ENCODE measurements at places on chromosomes 6 and 20. TPM values are rescaled to one million over a fixed set of nuclear protein-coding genes. Genes with fewer than 3 reads are reported as not detected.

The TCP11 gene
- total RNA-seq, result not detected

The ASIP gene
- total RNA-seq, result not detected

The SASH1 gene
- 103 TPM for total RNA-seq

The GTSF1L gene
- total RNA-seq, result not detected

The LMBRD1 gene
- 45.4 TPM for total RNA-seq

The GPX6 gene
- not detected for total RNA-seq

The ZC3H12D gene
- total RNA-seq, result 20.1 TPM

DNA sequence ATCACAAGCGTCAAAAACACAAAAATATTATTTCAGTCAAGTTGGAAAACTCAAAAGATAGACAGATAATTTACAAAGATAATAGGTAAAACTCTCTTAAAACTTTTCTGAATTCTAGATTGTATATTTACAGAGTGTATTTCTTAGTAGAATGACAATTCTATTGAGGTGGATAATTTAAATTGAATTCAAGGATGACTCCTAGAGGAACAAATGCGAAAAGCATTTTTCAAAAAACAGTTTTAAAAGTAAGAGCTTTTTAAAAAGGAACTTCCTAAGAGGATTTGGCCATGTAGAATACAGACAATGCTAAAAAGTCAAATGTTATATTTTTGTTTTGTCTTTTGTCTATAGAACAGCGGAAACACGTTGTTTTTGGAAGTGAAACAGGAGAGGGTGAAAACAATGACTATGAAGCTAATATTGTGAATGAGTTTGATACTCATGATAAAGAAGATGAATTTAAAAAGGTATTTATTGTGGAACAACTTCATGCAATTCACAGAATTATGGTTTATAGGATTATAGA lies 90.1 kb downstream of the DNAH8 start:
- DNase-seq, result no peak

DNA sequence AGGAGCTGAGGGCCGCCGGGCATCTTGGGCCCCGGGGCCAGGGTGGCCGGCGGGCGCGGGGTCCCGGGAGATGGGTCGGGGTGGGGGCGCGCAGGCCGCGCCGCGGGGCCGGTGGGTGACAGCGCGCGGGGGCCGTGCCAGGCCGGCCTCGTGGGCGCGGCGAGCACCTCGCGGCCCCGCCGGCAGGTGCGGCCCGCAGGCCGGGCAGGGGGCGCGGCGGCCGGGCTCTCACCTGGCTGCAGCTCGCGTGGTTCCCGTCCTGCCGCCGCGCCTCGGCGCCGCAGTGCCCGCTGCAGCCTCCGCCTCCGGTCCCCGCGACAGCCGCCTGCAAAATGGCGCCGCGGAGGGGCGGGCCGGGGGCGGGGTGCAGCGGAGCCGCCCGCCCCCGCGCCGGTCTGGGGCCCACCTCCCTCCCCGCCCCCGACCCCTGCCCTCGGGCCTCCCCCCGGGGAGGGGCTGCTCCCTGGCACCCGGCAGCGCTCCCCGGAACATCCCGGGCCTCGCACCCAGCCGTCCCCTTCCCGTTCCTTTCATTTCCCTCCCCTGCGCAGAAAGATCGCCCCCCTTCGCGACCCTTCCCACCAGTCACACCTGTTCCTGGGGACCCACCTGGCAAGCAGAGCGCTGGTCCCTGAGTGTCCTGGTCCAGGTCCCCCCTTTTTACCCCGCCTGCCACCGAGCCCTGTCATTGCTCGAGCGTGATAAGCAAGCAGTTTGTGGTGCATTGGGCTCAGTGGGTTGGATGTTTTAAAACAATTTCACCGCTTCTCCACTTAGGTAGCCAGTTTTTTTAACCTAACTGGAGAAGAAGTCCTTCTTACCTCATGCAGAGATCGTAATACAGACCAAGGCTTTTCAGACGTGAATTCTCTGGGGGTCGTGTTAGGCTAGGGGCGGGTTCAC lies at the start of gene SLC23A2:
SLC23A2 (minus strand) TSS at position 337 of the 903 bp plus-strand sequence. CDS start 68,948 bp downstream, outside the sequence.
- DNase-seq, result peak; percentile 93

DNA sequence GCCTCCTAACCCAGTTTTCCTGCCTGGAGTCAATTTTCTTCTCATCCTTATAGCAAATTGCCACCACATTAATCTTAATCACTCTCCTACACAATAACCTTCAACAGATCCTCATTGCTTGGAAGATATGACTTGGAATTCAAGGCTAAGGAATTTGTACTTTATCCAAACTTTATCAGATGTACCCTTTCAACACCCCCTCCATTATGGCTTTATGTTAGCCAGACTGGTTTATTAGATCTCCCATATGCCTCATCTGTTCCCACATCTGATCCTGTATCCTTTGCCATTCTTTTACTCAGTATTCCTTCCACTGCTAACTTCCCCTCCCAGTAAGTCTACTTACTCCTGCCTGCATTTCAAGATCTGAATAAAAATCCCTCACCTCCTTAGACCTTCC lies 4.0 kb upstream of the FRK start:
- DNase-seq, result no peak

- no peak for DNase-seq
Observed at GRCh38 chr6:90154755-90155470, 141.7 kb downstream of the BACH2 start.

- no peak for DNase-seq
Observed at GRCh38 chr6:101516578-101516977, 123.1 kb downstream of the GRIK2 start.

- peak; percentile 94 for DNase-seq
Observed at GRCh38 chr6:30690403-30691207, at the start of gene NRM. NRM (minus strand) TSS chr6:30690984; CDS start chr6:30690974, 10 bp downstream.

GRCh38 chr20:37377346-37378081 lies 31.6 kb downstream of the SRC start:
- peak; percentile 50 for DNase-seq

DNA sequence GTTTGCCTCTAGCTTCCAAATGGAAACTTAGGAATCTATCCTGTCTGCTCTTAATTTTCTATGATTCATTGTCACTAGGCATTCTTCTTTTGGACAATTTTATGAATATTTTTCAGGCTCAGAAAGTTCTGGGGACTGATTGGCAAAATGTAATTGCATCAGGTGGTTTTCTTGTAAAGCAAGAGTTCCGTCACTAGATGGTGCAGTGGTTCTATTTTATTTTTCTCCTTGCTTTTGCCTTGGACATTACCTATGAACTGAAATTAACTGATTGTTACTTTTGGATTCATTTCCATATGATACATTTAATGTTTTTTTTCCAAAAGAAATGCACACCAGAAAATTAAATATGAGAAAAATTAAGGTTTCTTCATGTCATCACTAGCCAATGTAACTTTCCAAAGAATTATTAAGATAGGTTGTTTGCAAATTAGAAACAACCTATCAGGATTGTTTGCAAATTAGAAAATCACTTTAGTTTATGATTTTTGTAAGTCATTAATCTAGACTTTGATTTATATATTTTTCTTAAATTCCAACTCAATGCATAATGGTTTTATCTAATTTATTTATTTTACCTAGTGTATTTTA lies 48.0 kb downstream of the TMEM170B start:
- DNase-seq, result no peak

DNA sequence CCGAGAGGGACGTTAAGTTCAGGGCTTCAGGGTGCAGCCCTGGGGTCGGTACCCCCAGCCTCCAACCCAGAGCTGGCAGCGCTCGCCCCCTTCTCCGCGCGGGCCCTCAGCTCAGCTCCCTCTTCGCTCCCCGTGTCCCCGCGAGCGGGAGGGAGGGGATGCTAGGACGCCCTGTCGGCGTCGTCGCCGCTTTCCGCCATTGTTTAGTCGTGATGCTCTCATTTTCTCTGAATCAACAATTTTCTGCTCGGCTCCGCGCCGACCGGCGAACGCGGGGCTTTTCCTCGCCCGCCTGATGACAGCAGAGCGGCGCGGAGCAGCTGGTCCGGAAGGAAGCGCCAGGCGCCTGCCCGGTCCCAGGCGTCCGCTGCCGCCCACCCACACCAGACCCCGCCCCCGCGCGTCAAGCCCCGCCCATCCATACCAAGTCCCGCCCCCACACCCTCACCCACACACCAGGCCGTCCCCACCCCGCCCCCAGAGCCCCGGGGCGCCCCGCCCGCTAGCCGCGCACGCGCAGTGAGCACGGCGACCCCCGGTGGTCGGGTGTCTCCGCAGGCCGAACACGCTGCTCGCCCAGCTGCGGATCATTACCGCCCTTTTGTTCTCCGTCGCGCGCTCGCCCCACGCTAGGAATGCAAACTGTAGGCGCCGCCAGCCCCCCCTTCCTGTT lies 50.1 kb upstream of the SLC32A1 start:
- peak; percentile 82 for DNase-seq

- no peak for DNase-seq
Observed at GRCh38 chr6:158396136-158396535, 83.9 kb downstream of the TULP4 start.

GRCh38 chr6:132790450-132790849 lies 8.0 kb downstream of the SLC18B1 start:
- no peak for DNase-seq

- peak; percentile 36 for DNase-seq
Observed at GRCh38 chr6:33171880-33172687, 20.2 kb downstream of the COL11A2 start.

GRCh38 chr20:33594743-33595142 lies 67.4 kb upstream of the C20orf144 start:
- DNase-seq, result no peak

GRCh38 chr6:41683523-41684310 lies 45.4 kb downstream of the MDFI start:
- DNase-seq, result peak; percentile 97

GRCh38 chr6:89410788-89411144 lies 1.3 kb downstream of the RRAGD start:
- no peak for DNase-seq

DNA sequence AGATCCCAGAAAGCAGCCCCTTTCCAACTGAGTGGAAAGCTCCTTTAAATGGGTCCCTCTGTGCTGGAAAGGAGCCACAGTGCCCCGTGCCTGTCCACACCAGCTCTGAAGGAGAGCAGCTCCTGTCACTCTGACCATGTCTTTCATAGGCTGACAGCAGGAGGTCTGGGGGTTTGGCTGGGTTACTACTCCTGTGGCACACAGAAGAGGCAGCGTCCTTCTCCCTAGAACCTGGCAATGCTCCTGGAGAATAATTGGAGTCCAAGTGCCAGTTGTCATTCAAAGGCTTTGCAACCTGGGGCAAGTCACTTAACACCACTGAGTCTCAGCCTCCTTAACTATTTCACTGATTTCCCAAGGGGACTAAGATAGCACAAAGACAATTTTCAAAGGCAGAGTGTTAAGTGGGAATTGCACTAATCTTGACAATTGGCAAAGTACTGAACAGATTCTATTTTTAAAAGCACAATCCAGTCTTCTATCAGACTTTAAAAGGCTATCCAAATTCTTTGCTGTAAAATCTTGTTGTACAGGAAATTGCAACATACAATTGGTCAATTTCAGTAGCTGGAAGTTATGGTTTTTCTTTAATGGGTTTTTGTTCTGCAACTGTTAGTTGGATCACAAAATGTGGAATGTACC lies 457.2 kb downstream of the KIF16B start:
- DNase-seq, result no peak

Measured in spleen (tissue), 13 donors.